ENCODE measurements at places on chromosomes 6 and 20.

DNA sequence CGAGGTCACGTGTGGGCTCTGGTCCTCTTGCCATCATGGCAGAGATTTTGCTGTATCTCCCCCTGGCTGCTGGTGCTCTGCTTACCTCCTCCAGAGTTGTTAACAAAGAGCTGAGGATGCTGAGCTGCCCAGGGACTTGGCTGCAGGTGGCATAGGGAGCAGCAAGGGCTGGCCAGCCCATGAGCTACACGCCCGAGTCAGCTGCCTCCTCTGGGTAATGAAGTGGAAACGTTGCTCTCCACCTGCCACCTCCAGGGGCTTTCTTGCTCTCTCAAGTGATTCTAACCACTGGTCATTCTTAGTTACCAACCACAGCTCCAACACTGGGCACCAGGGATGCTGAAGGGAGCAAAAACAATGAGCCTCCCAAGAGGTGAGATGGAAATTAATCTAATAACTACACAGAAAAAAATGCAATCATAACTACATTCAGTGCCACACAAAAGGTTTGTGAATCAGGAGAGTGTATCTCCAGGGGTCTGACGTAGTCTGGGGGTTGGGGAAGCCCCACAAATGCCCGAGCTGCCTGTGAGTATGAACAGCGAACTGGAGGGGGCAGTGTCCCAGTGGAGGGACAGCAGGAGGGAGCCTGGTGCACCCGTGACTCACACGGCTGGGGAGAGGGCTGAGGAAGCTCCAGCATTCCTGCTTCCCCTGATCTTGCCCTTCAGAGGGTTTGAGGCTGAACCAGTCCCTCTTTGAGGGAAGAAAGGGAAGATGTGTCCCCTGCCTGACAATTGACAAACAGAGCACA is 78.7 kb downstream of the CDH26 start:
- no peak for DNase-seq

GRCh38 chr20:1992359-1993110 is 1.3 kb downstream of the PDYN start:
- no peak for DNase-seq

- no peak for DNase-seq
Observed at GRCh38 chr6:14459315-14459714, 341.7 kb downstream of the CD83 start.

GRCh38 chr6:84763003-84763885 is 1.2 kb downstream of the TBX18 start:
- peak; percentile 33 for DNase-seq

GRCh38 chr20:24787621-24788020 is 161.4 kb upstream of the CST7 start:
- DNase-seq = no peak

GRCh38 chr20:21575981-21576740 is 62.3 kb upstream of the NKX2-2 start:
- DNase-seq = no peak

DNA sequence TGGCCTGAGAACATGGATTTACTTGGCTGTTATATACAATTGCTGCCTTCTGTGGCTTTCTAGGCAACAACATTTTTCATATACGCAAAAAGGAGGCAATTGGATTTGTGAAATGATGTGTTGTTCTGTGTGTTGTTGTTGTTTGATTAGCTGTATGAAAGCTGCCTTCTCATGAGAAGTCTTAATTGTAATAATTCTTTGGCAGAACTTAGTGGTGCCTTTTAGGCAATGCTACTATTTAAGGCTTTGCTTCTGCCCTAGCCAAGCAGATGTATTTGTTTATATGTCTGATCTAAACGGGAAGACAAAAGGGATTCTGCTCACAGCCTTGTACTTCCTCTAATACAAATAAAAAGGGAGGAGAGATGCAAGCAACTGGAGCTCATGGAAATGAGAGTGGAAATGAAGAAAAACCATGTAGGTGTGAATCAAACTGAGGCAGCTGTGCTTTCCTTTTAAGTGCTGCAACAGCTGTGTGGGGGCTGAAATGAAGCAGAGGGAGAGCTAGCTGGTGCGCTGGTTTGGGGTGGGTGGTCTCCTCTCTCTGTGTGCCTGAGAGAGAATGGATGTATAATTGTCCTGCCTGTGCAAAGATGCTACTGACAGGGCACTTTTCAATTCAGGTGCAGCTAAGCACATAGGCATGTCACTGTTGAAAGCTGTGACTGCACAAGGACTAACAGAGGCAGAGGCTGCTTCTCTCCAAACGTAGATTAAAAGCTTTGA is 386.9 kb upstream of the MAN1A1 start:
- DNase-seq = no peak

GRCh38 chr20:24102290-24102689 is 113.7 kb upstream of the GGTLC1 start:
- no peak for DNase-seq

- DNase-seq = no peak
Observed at GRCh38 chr6:168884646-168885086, 369.0 kb downstream of the THBS2 start.

DNA sequence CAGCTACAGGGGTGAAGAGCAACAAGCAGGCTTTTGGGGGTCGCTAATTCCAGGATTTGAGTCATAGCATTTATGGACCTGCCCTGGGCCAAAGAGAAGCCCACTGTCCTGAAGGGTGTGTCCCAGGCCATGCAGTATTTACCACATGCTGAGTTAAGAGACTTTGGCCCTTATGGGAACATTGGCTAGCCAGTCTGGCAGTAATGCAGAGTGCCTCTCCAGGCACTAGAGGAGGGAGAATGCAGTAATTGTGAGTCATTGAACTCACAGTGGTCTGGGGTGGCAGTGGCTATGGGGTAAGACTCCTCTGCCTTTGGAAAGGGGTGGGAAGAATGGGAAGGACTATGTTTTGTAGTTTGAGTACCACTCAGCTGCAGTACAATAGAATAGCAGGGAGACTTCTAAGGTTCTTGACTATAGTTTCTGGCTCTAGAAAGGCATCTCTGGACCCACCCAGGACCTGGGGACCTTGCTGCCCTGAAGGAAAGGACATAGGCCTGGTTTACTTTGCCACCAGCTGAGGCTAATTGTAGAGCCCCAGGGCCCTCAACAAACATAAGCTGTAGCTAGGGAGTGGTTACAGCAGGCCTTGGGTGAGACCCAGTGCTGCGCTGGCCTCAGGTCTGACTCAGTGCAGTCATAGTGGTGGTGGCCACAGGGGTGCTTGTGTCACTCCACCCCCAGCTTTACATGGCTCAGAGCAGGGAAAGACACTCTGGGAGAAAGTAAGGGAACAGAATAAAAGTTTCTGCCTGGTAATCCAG is 520.9 kb downstream of the HTR1B start:
- DNase-seq = no peak

GRCh38 chr20:38303908-38304379 is at the start of gene BPI:
Gene BPI (plus strand): TSS chr20:38304156. CDS start chr20:38304224, 68 bp downstream.
- no peak for DNase-seq

DNA sequence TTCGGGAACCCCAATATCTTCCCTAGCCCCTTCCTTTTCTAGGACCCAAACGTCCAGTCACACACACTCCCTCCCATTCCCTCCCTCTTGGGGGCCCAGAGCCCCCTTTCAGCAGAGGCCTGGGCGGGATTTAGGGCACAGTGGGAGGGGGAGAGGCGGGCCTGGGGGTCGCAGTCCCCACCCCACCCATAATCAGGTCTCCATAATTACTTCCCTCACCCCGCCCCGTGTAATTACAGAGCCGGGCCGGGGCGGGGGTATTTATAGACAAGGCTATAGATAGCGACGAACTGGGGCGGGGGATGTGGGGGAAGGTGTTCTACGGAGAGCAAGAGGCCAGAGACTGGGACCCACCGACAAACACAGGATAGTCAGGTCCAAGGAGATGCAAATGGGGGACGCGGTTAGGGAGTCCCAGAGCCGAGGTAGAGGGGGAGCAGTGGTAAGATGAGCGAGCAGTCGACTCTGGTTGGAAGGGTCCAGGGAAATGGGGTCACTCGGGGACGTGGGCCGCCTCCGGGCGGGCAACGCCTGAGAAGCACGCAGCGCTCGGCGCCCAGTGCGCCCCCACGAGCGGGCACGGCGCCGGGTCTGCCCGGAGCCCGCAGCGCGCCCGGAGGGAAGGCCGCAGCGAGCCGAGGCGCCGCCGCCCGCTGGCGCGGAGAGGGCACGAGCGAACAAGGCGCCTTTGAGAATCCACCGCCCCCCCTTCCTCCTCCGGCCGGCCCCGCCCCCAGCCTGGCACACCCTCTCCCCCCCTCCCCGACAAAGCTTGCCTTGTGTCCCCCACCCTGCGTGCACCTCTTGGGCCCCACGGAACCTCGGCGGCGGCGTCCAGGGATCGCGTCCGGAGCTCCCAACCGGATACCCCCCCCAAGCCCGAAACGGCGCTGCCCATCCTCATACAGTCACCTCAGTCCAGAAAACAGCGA is 670 bp upstream of the COL11A2 start:
- no peak for DNase-seq

DNA sequence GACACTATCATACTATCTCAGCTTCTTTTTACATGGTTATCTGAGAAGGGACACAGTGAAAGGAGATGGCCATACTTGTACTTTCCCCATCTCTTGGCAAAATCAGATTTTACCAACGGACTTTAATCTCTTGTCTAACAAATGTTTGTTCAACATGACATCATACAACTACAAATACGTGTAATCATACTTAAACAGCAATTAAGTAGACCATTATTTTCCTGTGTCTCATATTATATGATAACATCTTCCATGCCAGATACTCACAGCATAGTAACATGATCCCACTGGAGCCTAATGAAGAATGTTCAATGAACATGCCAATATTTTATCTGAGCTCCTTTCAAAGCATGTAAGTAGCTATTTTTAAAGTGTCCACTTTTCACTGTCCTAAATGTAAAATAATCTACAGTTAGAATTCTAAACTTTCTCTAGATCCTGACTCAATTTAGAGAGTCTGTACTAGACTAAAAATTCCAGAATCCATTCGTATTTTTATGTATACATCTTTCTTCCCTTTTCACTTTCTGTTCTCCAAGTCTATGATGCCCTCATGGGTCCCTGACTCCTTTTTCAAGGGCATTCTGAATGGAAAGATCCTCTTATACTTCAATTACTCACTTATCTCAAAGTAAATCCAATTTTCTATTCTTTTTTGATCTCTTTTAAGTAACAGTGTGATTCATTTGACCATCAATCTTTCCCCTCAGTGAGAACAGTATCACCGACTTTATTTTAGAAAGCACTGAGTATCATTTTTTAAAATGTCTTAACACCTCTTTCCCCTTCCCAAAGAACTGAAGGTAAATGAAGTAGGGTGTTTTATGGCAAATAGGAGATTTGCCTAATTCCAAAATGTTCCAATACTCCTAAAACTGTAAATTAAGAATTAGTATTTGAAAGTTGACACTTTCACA is 133.5 kb downstream of the CDK19 start:
- DNase-seq = no peak

DNA sequence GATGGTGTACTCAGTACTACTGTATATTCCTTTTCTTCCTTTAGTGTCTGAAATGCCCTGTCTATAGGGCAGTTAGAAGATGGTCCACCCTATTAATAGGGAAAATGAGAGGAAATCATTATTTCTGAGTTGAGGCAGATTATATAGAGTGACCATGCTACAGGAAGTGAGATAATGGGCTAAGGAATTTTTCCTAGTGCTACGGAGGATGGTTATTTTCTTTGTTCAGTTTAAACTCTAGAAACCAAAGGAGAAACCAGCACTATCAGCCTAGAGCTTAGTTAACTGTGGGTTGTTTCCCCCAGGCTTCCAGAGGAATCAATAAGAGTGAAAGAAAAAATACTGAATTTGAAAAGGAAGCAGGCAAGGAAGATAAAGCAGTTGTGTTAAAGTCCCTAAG is 474 bp downstream of the TSBP1 start:
- no peak for DNase-seq

DNA sequence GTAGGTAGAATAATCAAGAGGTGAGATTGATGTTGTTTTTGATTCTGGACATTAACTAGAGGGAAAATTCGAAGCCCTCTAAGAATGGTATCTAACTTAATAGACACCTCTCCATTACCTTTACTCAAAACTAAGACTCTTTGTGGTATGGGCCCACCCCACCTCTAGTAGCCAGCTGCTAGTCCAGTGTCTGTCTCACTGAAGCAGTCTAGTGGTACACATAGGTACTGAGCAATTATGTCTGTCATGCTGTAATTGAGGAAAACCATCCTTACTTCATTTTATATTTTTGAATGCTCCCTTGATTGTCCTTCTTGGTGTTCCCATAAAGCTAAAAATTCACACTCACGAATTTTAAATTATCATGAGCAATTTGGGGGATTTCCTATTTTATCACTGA is 290.7 kb downstream of the ARHGAP18 start:
- no peak for DNase-seq

DNA sequence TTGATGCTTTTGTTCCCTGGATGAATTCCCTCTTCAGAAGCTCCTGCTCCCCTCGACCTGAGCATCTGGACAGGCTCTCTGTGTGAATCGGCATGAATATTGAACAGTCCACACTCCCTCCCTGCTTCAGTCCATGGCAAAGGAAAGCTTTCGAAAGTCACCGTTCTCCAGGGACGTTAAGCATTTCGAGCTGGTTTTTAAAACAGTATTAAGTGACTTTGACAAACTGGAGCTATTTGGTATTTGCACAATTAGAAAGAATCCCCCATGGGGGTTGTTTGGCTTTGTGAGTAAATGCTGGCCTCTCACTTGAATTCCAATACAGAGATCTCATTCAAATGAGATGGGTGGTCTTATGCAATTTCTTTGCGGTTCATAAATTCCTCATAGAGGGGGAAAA is 85.3 kb upstream of the TIAM2 start:
- no peak for DNase-seq

DNA sequence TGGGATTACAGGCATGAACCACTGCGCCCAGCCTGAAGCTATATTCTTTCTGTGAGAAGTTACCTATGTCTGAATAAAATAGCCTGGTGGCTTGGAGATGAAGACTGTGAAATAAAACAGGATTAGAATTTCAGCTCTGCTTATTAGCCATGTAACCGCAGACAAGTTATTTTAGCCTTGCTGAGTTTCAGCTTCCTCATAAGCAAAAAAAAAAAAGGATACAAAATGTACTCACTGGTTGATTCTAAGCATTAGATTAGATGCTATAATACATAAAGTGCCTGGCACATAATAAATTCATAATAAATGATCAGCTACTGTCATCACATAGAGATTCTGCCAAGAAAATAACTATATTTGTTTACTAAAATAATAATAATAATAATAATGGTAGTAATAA is 98.8 kb downstream of the EPB41L2 start:
- DNase-seq = no peak

DNA sequence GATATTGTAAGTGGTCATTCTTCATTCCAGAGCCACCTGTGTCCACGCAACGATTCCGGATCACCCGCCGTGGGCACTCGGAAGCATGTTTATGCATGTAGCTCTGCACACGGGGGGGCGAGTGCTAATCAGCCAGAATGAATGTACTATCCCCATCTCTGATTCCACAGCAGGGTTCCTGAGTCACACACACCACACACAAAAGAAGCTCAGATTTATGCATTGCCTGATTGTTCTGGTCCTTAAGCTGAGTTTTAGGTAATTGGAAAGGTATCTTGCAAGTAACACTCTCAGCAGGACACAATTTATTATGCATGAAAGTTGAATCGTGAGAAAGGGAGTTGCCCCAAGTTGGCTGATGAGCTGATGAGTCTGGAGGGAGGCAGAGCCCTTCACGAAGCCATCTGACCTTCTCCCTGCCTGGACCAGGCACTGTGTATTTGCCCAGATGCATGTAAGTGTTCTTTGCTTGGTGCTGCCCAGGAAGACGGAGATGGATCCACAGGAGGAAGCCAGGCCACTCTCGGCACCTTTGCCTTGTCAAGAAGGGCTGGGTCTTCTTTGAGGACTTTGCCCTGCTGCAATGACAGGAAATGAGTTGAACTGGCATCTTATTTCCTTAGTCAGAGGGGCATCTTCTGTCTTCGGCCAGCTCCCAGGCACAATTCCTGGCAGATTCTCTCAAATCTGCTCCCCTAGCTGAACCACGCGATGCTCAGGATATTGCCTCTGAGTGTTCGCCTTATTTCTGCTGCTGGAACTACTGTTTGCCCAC is 141.1 kb downstream of the SYNDIG1 start:
- peak; percentile 56 for DNase-seq
